CD8-positive, alpha-beta memory T cell (primary cell): ENCODE measurements at places on chromosomes 13 and 19. TPM values are rescaled to one million over a fixed set of nuclear protein-coding genes. Genes with fewer than 3 reads are reported as not detected.

GRCh38 chr19:19067276-19068072 lies 3.7 kb downstream of the SLC25A42 start:
- no peaks in the 10 kb centered on the region for H3K36me3 ChIP-seq
- no peaks in the 10 kb centered on the region for H3K27me3 ChIP-seq
- no peak for DNase-seq
- H3K4me1 ChIP-seq, result peaks cover 31% of the 10 kb centered on the region
- no peak overlapping the region for H3K4me3 ChIP-seq

DNA sequence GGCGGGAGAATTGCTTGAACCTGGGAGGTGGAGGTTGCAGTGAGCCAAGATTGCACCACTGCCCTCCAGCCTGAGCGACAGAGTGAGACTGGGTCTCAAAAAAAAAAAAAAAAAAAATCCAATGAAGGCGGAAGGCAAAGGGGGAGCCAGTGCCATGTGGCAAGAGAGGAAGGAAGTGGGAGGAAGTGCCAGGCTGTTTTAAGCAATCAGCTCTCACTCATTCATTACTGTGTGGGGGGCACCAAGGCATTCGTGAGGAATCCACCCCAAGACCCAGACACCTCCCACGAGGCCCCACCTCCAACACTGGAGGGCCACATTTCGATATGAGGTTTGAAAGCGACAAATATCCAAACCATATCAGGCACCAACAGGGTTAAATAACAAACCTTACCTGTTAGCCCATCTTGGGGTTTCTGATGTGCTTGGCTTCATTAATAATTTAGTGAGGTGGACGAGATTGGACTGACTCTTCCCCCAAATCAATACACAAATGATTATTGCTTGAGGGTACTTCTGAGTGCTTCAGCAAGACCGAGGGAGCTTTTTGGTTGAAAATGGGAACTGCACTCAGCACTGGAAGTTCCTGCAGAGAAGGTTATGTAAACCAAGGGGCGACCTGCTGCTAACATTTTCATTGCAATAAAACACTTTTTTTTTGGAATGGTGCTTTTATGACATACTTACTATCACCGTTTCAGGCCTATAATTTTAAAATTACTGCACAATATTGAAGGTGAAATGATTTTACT lies 7.5 kb upstream of the LRP3 start:
- H3K27me3 ChIP-seq, result no peaks in the 10 kb centered on the region
- peaks cover 5% of the 10 kb centered on the region for H3K4me1 ChIP-seq
- H3K36me3 ChIP-seq, result no peaks in the 10 kb centered on the region
- DNase-seq, result no peak
- no peak overlapping the region for H3K4me3 ChIP-seq
- no peak overlapping the region for H3K27ac ChIP-seq

DNA sequence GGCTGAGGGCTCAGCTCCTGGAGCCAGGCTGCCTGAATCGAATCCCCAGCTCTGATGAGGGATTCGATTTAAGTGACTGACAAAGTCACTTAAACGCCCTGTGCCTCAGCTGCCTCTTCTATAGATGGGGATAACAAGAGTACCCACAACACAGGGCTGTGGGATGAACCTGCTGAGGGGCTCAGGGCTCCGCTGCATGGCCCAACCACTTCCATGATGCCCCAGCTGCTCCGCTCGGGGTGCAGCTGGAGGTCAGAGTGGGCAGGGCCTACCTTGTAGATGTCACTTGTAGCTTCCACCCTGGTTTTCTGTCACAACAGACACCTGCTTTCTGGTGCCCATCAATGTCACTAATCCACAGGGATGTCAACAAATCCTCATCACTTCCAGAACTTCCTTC lies 39.2 kb downstream of the STK24 start:
- H3K36me3 ChIP-seq, result no peaks in the 10 kb centered on the region
- no peak overlapping the region for H3K4me3 ChIP-seq
- no peak overlapping the region for H3K27ac ChIP-seq

- no peak for DNase-seq
- no peaks in the 10 kb centered on the region for H3K27me3 ChIP-seq
- no peak overlapping the region for H3K4me3 ChIP-seq
- no peaks in the 10 kb centered on the region for H3K36me3 ChIP-seq
- no peaks in the 10 kb centered on the region for H3K4me1 ChIP-seq
These were observed 943.0 kb upstream of the PCDH9 start for GRCh38 chr13:68173111-68173510.

DNA sequence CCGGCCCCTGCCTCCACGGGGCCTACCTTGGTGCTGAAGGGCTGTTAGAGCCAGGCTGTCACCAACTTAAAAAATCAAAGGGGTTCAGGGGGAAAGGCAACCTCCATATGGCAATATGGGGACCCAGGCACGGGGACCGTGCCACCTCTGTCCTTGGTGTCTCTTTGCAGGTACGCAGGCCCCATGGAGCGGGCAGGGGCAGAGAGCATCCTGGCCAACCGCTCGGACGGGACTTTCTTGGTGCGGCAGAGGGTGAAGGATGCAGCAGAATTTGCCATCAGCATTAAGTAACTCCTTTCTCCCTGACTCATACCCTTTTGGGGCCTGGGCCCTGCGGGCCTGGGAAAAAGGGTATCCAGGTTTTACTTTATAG lies 39.6 kb upstream of the ADGRE1 start:
- no peaks in the 10 kb centered on the region for H3K4me1 ChIP-seq
- no peaks in the 10 kb centered on the region for H3K27me3 ChIP-seq
- H3K4me3 ChIP-seq, result no peak overlapping the region
- DNase-seq, result no peak

- peaks cover 15% of the 10 kb centered on the region for H3K4me1 ChIP-seq
- H3K27ac ChIP-seq, result no peak overlapping the region
- no peak for DNase-seq
- H3K36me3 ChIP-seq, result peaks cover 35% of the 10 kb centered on the region
- no peak overlapping the region for H3K4me3 ChIP-seq
- no peaks in the 10 kb centered on the region for H3K27me3 ChIP-seq
These were observed 22.0 kb downstream of the GPX4 start for GRCh38 chr19:1125601-1126467.

DNA sequence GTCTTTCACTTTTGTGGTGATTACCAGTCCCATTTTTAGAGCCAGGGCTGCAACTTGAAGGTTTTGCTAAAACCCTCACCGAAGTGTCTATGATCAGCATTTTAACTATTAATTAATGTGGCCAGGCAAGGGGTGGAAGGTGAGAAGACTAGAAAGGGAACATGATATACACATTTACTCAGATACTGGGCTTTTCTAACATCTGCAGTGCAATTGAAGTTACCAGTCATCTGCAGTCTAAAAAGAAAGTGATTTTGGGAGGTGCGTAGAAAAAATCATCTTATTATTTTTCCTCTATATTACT lies 481 bp downstream of the ALOX5AP start:
- H3K4me3 ChIP-seq, result peak overlapping the region; percentile 62
- no peak for DNase-seq
- H3K27me3 ChIP-seq, result no peaks in the 10 kb centered on the region

DNA sequence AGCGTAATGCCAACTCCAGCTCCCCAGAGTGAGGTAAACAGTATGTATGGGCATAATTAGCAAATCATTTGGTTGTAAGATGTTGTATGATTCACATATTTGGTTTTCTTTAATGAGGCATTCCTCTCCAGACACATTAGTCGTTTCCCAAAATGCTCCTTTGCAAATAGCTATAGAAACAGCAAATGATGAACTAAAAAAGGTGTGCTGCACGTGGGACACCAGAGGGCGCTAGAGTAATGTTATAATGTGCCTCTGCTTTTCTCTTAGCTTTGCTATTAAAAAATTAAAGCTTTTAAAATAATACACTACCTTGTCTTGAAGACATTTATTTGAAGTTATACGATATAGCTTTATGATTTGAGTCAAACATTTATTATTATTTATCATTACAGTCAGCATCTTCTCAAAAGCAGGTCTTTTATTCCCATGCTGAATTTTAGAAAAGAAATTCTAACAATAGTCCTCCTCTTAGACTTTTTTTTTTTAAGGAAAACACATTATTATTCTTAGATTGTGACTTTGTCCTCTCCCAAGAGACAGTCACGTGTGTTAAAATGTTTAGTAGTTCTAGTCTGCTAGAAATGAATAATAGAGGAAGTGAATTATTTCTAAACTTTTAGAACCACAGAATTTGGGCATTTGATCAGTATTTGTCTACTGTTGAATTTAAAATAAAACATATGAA lies 121.6 kb upstream of the FRY start:
- no peaks in the 10 kb centered on the region for H3K36me3 ChIP-seq
- no peaks in the 10 kb centered on the region for H3K4me1 ChIP-seq
- no peak overlapping the region for H3K27ac ChIP-seq
- no peak overlapping the region for H3K4me3 ChIP-seq
- no peaks in the 10 kb centered on the region for H3K27me3 ChIP-seq

EPS8L1 gene
- total RNA-seq, result 0.74 TPM

CGB5 gene
- total RNA-seq, result not detected

ZNF100 gene
- total RNA-seq, result 19.2 TPM
